ENCODE measurements at places on chromosomes 3 and 15.

DNA sequence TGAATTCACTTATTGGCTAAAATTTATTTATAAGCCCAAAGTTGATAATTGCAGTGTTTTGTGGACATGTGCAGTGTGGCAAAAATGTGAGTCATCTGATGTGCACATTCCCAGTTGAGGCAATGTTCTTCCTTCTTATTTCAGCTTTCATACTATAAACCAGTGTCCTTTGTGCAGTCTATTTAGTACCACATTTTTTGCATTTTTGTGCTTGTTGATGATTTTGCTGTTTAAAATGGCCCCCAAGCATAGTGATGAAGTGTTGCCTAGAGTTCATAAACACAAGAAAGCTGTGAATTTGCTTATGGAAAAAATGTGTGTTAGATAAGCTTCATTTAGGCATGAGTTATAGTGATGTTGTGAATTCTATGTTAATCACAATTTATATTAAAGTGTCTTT is 19.4 kb upstream of the IL20RB start:
- H3K4me3 ChIP-seq: no peak overlapping the region
- H3K27me3 ChIP-seq: no peaks in the 10 kb centered on the region
- H3K4me1 ChIP-seq: peaks cover 15% of the 10 kb centered on the region
- peak overlapping the region; percentile 25 for H3K27ac ChIP-seq
- peaks cover 13% of the 10 kb centered on the region for H3K36me3 ChIP-seq

DNA sequence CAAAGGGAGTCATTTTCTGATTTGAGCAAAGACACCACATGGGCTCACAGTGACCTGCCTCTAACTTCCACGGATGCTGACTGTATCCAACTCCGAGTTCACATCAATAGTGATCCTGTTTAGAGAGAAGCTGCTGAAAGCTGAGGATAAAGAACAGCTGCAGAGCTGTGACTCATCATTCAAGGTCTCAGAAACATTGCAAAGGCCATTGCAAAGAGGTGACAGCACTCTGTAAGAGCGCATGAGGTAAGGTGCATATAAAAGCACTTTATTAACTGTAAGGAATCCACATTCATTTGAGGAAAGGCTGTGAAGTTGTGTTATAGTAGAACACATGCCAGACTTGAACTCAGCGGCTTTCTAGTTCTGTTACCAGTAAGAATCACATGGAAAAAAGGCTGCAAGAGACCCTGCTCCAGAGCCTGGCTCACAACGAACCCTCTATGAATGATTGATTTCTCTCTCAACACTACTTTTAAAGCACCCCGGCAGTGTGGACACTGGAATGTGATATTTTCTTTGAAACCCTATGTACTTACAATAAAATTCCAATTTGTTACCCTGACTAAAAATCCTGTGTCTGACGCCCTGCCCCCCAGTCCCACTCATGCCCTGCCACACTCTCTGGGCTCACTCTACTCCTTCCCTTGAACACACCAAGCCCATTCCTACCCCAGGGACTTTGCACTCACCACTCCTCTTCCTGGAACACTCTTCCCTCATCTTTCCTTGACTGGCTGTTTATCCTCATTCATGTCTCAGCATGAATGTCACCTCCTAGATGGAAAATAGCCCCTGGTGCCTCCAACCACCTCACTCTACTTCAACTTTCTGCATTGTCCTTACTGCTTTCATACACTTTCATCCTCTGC is 111.2 kb downstream of the LSM3 start:
- no peaks in the 10 kb centered on the region for H3K27me3 ChIP-seq
- H3K4me3 ChIP-seq: no peak overlapping the region
- DNase-seq: no peak
- no peak overlapping the region for H3K27ac ChIP-seq
- H3K4me1 ChIP-seq: no peaks in the 10 kb centered on the region

GRCh38 chr3:133901083-133901482 is 5.4 kb upstream of the RAB6B start:
- no peak for DNase-seq
- H3K27ac ChIP-seq: no peak overlapping the region
- H3K4me1 ChIP-seq: no peaks in the 10 kb centered on the region
- H3K27me3 ChIP-seq: peaks cover 12% of the 10 kb centered on the region
- H3K36me3 ChIP-seq: no peaks in the 10 kb centered on the region

DNA sequence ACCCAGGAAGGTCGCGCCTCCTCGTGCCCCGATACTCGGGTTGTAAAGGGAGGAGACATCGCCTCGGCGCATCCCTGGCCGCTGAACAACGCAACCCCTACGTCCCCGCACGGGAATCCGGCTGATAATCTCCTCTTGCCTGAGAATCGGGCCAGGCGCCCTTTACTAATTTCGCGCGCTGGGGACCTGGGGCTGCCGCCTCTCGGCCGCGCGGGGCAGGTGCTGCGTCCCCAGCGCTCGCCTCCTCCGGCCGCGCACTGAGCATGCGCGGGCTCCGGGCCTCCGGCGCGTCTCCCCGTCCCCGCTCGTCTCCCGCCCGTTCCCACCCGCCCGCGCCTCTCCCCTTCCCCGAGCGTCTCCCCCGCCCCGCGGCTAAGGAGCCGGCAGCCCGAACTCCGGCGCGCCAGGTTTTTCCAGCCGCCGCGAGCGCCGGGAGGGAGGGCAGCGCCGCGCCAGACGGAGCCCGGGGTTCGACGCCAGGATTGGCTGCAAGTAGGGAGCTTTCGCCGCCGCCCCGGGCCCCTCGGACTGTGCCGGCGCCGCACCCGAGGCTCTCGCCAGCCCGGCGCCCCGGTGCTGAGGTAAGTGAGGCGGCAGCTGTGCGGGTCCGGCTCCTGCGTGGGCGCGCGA is at the start of gene CNTN4:
Gene CNTN4, plus strand, starts transcription at position 469 of the 630 bp plus-strand sequence.
- H3K27ac ChIP-seq: no peak within 1 kb of the TSS
- H3K4me1 ChIP-seq: no peaks in the 10 kb centered on the region
- no peak within 1 kb of the TSS for H3K4me3 ChIP-seq
- peaks cover 44% of the 10 kb centered on the region for H3K27me3 ChIP-seq
- DNase-seq: no peak

- no peak for DNase-seq
- no peak overlapping the region for H3K27ac ChIP-seq
- peaks cover 5% of the 10 kb centered on the region for H3K4me1 ChIP-seq
- H3K4me3 ChIP-seq: no peak overlapping the region
- no peaks in the 10 kb centered on the region for H3K27me3 ChIP-seq
These were observed 137.3 kb downstream of the SSR3 start for GRCh38 chr3:156417559-156418132.

All from RWPE2 (cell line).